Stimulated activated CD4-positive, alpha-beta T cell treated with anti-CD3 and anti-CD28 coated beads, Interleukin-1b, Interleukin-23, amount 100 ng/mL, for 4 hours (primary cell): ENCODE measurements at places on chromosomes 2 and 18.

DNA sequence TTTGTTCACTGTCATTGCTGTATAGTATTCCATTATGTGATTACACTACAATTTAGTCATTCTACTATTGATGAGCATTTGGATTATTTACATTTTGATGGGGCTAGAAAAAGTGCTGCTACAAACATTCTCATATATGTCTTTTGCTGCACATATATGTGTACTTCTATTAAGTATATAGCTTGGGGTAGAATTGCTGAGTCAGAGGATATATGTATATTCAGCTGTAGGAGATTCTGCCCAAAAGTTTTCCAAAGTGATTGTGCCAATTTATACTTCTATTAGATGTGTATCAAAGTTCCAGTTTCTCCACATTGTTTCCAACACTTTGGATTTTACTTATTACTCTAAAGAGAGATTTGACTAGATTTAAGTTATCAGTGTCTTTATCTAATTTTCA, 101.7 kb upstream of the UGP2 start:
- no peak for DNase-seq

DNA sequence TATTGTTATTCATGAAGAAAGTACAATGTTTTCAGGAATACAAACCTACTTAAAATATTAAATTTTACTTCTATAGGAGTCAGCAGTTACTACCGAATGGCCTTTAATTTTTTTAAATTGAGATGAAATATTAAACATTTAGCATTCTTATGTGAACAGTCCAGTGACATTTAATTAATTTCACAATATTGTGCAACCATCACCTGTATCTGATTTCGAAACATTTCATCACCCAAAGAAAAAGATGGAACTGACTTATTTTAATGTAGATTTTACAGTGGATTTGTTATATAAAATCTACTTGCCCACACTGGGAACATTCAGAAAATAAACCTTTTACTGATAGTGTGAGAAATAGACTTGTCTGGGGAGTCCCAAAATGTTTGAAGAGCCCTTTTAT, 585.2 kb upstream of the LINC00305 start:
- no peak for DNase-seq

DNA sequence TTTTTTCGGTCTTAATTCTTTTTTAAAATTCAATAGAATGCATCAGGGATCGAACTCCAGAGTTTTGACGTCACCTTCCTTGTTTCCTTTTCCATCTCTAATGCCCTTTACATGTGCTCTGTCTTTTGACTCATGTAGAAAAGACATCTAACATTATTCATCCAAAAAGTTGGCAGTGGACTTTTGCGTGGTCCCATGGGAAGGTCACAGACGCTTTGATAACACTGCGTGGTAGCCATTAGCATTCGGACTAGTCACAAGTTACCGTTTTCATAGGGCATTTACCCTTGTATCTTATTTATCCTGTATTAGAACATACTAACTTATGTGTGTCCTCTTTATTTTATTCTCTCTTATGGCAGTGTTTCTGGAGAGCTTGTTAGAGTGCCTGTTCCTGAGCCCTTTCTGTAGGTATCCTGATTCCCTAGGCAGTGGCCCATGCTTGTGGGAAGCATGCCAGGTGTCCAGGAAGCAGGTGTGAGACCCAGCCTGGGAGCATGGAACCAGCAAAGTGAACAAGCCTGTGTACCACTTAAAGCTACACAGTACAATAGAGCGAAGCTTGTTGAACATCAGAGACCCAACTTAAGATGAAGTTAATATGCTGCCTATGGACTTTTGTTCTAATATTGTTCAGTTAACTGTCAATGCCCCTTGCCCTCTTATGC, 73.6 kb upstream of the RBM44 start:
- no peak for DNase-seq

DNA sequence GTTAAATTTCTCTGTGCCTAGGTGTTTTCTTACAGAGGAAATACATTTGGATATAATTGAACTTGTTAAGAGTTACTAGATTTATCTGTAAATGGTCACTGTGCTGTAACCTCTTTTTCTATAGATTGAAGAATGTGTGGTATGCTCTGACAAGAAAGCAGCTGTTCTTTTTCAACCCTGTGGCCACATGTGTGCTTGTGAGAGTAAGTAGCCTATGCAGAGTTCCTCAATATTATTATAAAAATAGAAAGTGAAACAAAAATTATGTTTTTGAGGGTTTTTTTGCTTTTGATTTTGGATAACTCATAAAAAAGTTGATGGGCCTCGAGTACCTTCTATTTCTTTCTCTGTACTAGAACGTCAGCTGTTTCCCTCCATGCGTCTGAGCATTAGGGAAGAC, 112.4 kb downstream of the MIB1 start:
- no peak for DNase-seq

DNA sequence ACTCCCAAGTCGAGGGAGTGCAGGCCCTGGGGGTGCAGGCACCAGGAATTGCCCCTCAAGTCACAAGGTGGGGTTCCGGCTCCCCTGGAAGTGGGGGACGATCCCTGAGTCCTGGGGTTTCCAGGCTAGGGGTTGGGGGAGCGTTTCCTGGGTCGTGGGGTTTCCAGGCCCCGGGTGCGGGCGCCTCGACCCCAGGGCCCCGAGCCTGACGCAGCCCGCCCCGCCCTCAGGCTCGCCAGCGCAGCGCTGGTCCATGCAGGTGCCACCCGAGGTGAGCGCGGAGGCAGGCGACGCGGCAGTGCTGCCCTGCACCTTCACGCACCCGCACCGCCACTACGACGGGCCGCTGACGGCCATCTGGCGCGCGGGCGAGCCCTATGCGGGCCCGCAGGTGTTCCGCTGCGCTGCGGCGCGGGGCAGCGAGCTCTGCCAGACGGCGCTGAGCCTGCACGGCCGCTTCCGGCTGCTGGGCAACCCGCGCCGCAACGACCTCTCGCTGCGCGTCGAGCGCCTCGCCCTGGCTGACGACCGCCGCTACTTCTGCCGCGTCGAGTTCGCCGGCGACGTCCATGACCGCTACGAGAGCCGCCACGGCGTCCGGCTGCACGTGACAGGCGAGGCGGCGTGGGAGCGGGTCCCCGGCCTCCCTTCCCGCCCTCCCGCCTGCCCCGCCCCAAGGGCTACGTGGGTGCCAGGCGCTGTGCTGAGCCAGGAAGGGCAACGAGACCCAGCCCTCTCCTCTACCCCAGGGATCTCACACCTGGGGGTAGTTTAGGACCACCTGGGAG, 12.0 kb downstream of the SIGLEC15 start:
- DNase-seq: no peak

DNA sequence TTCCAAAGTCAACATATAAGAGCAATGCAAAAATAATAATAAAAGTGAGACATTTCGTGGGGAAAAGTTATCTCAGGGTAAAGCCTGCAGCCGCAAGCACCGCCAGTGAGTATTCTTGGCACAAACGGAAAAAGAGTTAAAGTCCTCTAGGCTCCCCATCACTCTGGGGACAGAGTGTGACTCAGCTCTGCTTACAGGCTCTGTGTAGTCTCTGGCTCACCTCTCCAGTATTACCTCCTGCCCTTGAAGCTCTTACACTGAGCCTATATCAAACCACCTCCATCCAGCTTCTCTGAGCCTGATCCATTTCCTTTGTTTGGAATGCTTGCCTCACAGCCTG, 55.5 kb downstream of the MTHFD2 start:
- no peak for DNase-seq

GRCh38 chr2:24628746-24629145, 137.7 kb downstream of the NCOA1 start:
- DNase-seq: no peak

DNA sequence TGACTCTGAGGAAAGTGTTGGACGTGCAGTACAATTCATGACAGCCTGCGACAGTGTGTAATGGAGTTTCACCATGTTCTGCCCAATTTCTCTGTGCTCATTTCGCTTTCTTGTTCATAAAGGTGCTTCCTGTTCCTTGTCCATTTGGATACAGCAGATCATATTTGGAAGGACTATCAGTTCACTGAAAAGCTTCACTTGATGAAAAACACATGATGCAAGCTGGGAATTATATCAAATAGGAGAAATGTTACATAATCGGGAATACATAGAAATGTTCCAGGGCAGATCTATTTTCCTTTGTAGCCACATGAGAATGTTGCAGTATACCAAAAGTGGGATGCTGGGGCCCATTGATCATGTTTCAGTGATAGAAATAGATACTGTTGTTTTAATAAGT, 266.3 kb upstream of the SLC14A2 start:
- DNase-seq: no peak

DNA sequence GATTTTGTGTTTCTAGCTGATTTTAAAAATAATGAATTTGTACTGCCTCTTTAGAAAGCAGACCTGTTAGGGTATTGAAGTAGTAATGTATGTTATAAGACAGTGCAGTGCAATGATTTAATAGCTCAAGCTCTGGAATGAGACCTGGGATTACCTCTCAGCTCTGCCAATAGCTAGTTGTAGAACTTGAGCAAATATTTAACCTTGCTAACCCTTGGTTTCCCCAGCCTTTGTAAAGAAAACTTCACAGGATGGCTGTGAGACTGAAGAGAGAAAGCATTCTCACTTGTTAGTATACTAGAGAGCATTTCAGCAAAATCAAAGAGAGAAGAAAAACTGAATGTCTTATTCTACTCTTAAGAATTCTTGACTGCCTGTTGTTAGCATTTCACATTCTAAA, 293.9 kb downstream of the KIAA1328 start:
- no peak for DNase-seq

DNA sequence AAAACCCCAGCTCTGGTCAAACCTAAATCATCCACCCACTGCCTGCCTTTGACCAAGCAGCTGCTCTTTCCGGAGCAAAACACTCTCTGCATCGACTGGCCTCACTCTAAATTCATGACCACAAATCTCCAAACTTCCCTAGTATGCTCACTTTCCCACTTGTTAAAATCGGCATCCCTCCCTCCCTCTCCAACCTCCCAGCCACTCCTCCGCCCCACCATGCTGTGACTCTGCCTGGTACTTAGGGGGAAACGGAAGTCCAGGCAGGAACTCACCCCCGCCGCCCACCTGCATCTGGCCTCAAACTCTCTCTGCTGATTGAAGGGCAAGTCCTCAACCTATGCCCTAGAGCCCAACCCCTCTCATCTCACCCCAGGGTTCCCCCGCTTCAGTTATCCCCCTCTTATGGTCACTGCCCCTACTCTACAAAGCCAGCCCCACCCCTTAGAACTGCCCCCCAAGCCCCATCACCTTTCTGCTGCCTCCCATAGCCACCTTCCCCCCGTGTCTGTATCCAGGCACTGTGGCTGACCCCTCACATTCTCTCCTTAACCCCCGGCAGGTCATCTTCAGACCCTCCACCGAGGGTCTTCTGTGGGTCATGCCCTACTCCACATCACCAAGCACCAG, 3.8 kb upstream of the ADRA2B start:
- no peak for DNase-seq

- DNase-seq: no peak
Measured at GRCh38 chr18:7117390-7118355, at the start of gene LAMA1. Gene LAMA1, minus strand, starts transcription at chr18:7117797. Its CDS starts 77 bp downstream, at chr18:7117720.

GRCh38 chr2:14401873-14402272, 230.6 kb upstream of the LRATD1 start:
- no peak for DNase-seq

GRCh38 chr2:120402508-120402907, 56.6 kb downstream of the INHBB start:
- DNase-seq: no peak

DNA sequence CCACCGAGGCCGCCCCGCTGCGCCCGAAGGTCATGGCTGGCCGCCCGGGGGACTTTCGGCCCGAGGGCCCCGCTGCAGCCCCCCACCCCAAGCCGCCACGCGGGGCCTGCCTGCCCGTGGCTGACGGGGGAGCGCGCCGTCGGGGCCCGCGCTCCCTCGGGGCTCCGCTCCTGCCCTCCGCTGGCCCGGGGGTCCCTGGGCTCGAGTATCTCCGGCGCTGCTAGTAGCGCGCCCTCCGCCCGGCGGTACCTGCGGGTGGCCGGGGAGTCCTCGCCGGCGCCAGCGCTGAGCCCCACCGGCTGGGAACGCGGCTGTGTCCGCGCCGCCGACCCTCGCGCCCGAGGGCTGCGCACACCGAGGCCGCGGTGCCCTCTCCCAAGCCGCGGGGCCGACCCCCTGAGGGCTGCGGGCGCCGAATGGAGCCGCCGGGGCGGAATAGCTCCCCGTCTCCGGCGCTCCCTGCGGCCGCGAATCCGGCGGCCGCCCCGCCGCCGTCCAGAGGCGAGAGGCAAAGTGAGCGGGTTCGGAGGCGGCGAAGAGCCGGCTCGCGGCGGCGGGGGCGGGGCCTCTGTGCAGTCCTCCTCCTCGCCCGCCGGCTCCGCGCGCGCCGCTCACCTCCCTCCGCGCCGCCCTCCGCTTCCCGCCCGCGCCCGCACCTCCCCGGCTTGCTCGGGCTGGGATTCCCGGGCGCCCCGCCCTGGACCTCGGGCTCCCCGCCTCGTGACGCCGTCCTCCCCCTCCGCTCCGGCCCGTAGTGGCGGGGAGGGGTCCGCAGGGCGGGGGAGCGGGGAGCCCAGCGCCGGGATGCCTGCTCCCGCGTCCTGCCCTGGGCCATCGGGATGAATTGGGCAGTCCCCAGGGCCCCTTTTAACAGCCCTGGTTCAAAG, at the start of gene KCNG3:
Gene KCNG3, minus strand, starts transcription at position 515 of the 887 bp plus-strand sequence. Its CDS starts 481 bp downstream, at position 34.
- DNase-seq: peak; percentile 71

DNA sequence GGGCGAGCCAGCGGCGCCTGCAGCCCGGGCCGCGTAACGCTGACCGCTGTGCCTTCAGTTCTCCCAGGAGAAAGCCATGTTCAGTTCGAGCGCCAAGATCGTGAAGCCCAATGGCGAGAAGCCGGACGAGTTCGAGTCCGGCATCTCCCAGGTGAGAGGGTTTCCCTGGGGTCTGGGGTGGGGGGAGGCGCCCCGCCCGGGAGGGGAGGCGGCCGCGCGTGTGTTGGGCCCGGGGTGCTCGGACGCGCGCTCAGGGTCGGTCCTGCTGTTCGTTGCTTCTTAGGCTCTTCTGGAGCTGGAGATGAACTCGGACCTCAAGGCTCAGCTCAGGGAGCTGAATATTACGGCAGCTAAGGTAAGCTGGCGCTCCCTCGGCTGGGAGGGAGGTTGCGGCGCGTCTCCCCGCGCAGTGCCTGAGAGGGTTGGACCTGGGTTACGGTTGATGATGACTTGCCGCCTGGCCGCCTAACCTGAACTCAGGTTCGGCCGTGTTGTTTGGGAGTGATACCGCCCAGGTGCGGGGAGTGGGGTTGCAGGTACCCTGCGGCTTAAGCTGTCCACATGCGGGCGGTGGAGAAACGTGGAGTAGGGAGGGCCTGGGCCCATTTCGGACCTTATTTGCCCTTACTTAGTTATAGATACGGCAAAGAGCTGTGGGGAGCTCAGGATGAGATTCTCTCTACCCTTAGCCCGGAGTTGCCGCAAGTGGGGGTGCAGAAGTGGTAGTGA, 638 bp downstream of the RPS7 start:
- DNase-seq: peak; percentile 15

- no peak for DNase-seq
Measured at GRCh38 chr2:117785740-117786139, 28.8 kb upstream of the DDX18 start.
